Activated naive CD4-positive, alpha-beta T cell treated with anti-CD3 and anti-CD28 coated beads, Interleukin-2, amount 50 U/mL, for 72 hours (primary cell): ENCODE measurements at places on chromosomes 5 and 9. TPM values are rescaled to one million over a fixed set of nuclear protein-coding genes. Genes with fewer than 3 reads are reported as not detected.

Gene WWC1
- total RNA-seq, result 6.1 TPM

DNA sequence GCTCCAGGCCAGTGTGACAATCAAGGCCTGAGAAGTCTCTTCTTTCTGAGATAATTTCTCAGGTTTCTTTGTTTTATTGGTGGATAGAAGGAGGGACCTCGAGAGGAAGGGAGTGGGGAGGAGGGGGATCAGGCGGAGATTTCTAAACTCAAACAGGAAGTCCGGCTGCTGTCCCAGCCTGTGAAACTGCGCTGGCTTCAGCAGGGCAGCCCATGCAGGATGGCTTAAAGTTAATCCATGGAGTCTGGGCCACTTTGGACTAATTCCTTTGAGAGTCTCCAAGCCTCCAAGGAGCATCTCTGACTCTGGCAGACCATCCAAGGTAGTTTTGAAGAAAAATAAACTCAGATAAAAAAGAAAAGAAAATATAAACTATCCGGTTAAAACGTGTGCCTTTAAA, 378.5 kb downstream of the MLLT3 start:
- DNase-seq, result no peak

DNA sequence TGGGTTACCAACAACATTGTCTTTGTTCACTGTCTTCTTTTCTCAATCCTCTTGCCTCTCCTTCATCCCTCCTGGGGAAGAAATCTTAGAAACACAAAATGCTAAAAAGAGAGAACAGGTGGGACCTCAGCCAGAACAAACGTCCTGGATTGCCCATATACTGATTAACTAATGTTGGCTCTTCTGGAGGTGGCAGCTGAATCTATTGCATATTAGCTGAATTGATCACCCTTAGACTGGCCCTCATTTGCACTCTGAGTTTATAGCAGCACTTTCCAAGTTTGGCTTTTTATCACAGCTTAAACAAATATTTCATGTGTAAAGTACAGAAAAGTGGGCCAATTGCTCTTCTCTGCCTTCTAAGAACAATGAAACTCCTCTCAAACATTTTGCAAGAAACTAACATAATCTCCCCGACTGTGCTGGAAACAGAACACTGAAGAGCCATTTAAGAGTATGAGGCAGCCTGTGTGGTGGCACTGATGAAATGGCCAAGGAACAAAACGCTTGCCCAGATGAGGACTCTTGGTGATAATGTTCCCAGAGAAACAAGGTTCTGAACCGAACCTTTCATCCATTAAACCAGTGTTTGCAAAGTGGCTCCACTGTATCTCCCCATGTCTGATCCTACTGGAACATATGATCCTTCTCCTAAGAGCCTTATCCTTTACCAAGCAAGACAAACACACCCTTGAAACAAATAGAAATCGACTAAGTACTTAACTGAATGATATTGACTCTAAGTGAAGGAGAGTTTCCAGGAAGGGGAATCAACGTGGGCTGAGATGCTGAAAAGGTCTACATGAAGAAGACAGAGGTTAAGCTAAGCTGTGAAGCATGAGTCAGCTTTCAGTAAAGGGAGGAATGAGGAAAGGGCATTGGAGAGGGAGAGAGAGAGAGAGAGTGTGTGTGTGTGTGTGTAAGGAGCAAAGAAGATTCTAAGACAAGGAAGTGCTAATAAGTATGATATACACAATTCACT, 83.2 kb upstream of the LIFR start:
- no peak for DNase-seq

DNA sequence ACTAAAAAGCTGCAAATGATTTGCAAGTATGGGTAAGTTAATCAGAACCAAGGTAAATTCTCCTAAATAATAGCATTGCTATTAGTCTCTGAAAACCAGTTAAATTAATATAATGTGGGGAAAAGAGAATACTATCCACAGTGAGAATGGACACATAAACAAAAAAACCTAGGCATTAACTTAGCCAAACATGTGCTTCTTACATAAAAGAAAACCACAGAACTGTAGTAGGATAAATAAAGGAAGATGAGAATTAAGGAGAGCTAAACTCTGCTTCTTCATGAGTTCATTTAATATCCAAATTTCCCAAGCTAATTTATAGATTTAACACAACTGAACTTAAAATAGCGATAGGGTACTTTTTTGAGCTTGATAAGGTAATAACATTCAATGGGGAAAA, 31.8 kb downstream of the ABCA1 start:
- DNase-seq, result no peak

DNA sequence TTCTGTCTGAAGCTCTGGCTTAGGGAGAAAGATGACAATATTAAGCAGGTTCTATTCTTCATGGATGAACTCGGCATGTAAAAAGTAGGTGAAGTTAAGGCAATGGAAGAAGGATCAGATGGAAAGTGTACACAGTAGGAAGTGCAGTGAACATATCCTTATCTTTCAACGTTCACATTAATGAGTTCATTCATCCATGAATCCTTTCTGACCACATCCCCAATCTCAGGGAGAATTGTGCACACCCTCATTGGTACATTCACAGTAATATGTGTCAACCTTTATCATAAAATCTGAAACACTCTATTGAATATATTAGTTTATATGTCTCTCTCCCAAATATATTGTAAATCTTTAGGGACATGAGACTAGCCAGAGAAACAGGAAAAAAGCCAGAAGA, 5.5 kb downstream of the GIN1 start:
- no peak for DNase-seq

Gene TERT
- 16.6 TPM for total RNA-seq

- no peak for DNase-seq
These were observed 626.6 kb upstream of the SGCD start for GRCh38 chr5:155700333-155700732.

DNA sequence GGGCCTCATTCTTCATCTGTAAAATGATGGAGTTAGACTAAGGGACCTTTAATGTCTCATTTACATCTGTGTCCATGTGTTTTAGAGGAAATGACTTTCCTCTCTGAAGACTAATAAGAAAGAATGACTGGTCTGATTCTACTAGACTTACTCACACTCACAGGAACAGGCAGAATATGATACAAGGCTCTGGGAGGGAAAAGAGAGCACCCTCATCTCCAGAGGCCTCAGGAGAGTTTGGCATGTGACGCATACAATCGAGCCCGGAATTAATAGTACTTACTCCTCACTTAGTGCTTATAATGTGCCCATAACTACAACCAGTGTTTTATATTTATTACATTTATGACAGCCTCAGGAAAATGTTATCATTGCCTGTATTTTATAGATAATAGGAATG, 608.7 kb downstream of the KCTD16 start:
- no peak for DNase-seq

DNA sequence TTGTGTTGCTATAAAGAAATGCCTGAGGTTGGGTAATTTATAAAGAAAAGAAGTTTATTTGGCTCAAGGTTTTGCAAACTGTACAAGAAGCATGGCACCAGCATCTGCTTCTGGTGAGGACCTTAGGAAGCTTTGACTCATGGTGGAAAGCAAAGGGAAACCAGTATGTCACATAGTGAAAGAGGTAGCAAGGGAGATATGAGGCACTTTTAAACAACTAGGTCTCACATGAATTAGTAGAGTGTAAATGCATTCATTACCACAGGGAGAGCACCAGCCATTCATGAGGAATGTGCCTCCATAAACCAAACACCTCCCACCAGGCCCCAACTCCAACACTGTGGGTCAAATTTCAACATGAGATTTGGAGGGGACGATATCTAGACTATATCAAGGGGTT, 40.8 kb downstream of the OR2Y1 start:
- DNase-seq, result no peak

DNA sequence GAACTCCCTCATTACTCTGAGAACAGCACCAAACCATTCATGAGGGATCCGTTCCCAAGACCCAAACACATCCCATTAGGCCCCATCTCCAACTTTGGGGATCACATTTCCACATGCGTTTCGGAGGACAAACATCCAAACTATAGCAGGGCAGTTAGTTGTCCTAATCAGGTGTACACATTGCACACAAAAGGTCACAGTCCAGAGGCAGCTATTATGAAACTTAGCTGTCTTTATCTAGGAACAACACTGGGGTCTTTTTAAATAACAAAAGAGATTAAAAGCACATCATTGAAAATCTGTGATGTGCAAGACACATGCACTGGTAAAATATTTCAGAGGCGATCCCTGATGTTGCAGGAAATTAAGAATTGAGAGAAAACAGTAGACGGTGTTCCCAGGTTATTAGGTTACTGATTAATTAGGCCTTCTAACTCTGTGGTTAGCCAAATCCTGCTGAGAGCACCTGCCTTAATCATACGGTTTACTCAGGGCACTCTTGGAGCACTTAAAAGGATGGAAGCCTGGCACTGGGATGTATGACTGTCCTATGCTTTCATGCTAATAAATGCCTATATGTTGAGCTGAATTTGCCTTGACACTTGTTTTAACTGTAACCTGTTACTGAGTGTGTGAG, 1574.5 kb upstream of the WWC1 start:
- no peak for DNase-seq

DNA sequence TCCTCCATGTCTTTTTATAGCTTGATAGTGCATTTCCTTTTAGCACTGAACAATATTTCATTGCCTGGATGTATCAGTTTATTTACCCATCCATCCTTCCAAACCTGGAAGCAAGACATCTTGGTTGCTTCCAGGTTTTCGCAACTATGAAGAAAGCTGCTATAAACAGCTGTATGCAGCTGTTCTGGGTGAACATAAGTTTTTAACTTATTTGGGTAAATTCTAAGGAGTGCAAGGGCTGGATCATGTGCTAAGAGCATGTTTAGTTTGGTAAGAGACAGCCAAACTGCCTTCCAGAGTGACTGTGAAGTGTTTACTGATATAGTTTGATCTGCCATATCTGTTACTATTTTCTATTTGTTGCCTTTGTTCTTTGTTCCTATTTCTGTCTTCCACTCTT, 58.5 kb downstream of the CSF2 start:
- DNase-seq, result no peak

GRCh38 chr5:124754206-124754927, 7.9 kb upstream of the ZNF608 start:
- no peak for DNase-seq

Gene CNTFR
- total RNA-seq, result 0.34 TPM

- no peak for DNase-seq
These were observed 28.0 kb downstream of the SLC36A1 start for GRCh38 chr5:151475388-151475787.

Gene REEP2
- total RNA-seq, result 1.3 TPM

GRCh38 chr9:99057665-99058625, 47.0 kb upstream of the TGFBR1 start:
- DNase-seq, result peak; percentile 72

Gene DNAJC21
- 56.6 TPM for total RNA-seq

GRCh38 chr5:161600156-161600555, 53.6 kb upstream of the GABRB2 start:
- no peak for DNase-seq

- DNase-seq, result no peak
These were observed 142.4 kb downstream of the CAAP1 start for GRCh38 chr9:26750162-26750561.

Gene MYOZ3
- total RNA-seq, result 0.09 TPM

DNA sequence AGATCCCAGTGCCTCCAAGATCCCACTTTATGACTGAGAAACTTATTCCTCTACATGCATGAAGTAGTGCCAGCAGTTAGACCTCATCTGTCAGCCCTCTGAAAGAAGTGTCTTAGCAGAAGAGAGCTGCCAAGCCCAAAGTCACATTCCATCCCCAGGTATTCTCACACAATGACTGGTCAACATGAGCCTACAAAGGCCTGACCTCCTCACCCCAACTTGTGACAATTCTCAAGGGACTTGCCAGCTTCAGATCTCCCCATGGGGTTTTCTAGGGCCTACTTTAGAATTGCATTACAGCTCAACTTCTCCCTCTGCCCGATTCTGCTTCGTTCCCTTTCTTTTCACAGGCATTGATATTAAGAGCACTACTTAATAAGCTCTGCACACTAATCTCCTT, 393.8 kb upstream of the SLC30A5 start:
- DNase-seq, result no peak

Gene ZFP37
- total RNA-seq, result 1.7 TPM

GRCh38 chr5:159820692-159821091, 95.6 kb upstream of the ADRA1B start:
- DNase-seq, result no peak

Gene IL5
- not detected for total RNA-seq

- no peak for DNase-seq
These were observed 6.1 kb downstream of the ST6GALNAC4 start for GRCh38 chr9:127910613-127911205.

Gene SLC9A3
- 1.6 TPM for total RNA-seq

DNA sequence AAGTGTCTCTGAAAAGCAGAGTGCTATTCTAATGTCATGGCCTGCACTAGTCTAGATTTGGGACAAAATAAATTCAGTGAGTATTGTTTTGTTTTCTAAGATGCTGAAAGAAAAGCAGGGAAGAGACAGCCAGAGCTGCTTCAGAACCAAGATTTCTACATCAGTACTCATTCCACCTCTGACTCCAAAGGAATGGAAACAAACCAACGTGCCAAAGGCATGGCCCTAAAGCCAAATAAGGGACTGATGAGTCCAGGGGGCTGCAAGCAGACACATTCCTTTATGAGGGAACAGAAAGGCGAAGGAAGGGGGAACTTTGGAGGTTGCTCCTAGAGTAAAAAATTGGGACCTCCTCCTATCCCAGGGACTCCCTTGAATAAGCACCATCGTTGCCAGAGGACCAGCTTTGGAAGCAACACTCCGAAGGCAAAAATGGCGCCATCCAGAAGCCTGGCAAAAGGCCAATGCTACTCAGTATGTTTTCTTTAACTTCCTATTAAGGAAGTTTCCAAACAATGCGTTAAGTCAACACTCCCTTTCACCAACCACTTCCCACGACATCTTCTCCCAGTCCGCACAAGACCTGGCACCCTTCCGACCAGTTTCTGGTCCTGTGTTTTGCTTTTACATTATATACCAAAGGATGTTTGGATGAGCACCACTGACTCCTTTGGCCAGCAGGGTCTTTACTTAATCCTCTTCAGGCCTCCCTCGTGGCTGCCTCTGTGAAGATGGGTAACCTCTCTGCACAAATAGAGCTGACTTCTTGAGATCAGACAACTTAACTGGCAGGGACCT, 31.6 kb downstream of the ADAM19 start:
- DNase-seq, result no peak

DNA sequence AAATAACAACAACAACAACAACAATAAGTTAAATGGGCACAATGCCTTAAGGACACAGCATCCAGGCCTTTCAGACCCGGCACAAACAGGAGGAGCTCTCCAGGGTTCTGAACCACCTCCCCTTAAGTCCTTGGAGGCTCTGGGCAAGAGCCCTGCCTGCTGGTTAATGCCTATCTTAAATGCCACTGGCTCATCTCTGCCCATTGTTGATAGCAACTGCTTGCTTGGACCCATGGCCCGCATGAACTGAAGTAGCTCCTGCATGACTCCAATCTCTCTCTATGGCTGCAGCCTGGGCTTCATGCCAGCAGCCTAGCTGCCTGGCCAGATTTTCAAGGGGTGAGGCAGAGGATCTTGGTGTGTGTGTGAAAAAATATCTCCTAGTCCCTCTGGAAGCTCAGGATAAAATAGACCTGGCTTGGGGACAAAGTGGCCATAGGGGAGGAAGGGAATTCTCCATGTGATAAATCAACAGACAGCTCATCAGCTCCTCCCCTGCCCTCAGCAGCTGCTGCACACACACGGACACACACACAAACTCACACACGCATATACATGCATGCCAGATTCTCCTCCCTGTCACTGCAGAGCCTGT, 27.4 kb downstream of the FAM219A start:
- DNase-seq, result peak; percentile 29

Gene CAMSAP1
- total RNA-seq, result 40.6 TPM

GRCh38 chr9:618478-618877, 223.0 kb upstream of the DMRT1 start:
- no peak for DNase-seq

- no peak for DNase-seq
These were observed 113.8 kb downstream of the ALDH1A1 start for GRCh38 chr9:72839085-72839484.

Gene TMEM252
- not detected for total RNA-seq

- no peak for DNase-seq
These were observed 83.2 kb upstream of the PAPPA start for GRCh38 chr9:116070256-116070914.

Gene LRRC19
- not detected for total RNA-seq
